ENCODE measurements at places on chromosomes 2 and 18. TPM values are rescaled to one million over a fixed set of nuclear protein-coding genes. Genes with fewer than 3 reads are reported as not detected.
A peak's percentile ranks its signal among the peaks of the same experiment; 100 is the strongest.

OBSL1 gene
- 45.2 TPM for total RNA-seq

LYPD1 gene
- total RNA-seq: not detected

DNA sequence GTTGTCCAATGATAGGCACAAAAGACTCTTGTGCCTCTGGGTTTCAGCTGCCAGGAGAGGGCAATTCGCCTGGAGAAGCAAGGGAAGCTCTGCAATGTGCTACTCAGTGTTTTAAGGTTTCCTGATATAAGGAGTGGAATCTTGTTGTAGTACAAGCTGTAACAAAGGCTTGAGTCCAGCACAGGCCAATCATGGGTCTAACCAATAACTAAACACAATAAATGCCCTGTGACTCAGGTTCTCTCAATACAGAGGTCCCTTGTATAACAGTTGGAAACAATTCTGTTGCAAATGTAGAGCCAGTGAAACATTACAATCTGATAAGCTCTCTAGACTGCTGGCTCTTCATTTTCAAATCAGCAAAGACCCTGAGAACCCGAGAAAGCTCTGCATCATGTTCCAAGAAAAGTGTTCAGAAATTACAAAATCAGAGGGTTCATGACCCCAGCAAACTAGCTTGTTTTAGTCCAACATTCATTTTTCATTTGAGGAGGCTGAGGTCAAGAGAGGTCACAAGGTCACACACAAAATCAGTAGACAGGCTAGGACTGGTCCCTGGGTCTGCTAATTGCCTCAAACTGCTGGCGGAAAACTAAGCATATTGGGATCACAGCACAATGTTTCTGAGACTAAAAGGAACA, 59.0 kb upstream of the DNMT3A start:
- no peak for DNase-seq
- H3K36me3 ChIP-seq: no peaks in the 10 kb centered on the region
- H3K4me3 ChIP-seq: no peak overlapping the region
- H3K27me3 ChIP-seq: no peaks in the 10 kb centered on the region
- H3K27ac ChIP-seq: no peak overlapping the region
- no peaks in the 10 kb centered on the region for H3K4me1 ChIP-seq

- peak overlapping the region; percentile 92 for H3K4me3 ChIP-seq
- peaks cover 32% of the 10 kb centered on the region for H3K4me1 ChIP-seq
- DNase-seq: no peak
Observed at GRCh38 chr18:23503963-23504344, 643 bp downstream of the RMC1 start.

FEV gene
- not detected for total RNA-seq

NOSTRIN gene
- total RNA-seq: 3.1 TPM

IKZF2 gene
- 1.6 TPM for total RNA-seq

RAX gene
- total RNA-seq: not detected

- no peak overlapping the region for H3K27ac ChIP-seq
- no peak for DNase-seq
- no peaks in the 10 kb centered on the region for H3K4me1 ChIP-seq
- no peaks in the 10 kb centered on the region for H3K36me3 ChIP-seq
- H3K27me3 ChIP-seq: no peaks in the 10 kb centered on the region
Observed at GRCh38 chr18:67525328-67526099, 9.0 kb upstream of the DSEL start.

DNA sequence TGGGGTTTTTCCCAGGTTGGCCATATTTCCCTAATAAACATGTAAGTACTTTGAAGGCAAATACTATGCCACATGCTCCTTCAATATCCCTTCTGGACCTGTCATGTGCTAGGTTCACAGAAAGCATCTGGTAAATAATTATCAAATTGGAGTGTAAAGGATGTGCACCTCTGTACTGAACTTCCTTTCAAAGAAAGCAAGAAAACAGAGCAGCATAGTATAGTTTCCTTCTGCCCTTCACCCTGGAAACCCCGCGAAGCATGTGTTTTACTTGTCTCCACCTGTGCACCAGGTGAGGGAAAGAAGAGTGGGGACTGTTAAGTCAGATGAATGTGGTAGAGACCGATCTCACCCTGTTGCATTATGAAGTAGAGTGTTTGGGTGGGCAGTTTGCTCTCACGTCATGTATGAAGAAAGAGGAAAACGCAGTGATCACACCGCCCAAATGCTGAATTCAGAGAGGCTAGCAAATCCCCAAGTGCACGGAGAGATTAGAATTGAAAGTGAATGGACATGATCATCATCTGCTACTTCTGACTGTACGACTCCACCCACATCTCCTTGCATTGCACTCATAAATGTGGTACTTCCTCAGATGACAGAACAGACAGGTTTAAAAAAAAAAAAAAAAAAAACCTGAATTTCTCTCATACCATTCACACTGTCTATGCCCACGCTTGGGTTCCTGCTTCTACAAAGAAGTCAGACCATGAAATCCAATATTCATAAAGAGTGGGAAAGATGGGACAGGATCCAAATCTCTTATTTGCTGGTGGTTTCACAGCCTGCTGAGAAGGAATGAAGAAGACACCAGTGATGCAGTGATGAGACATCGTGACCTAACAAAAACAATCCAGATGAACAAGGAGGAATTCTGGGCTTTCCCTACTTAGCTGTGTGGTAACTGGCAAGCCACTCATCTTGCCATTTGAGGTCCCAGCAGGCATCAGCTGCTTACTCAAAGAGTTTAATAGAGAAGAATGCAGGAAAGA, 448.6 kb downstream of the BCL11A start:
- no peak for DNase-seq
- H3K27ac ChIP-seq: no peak overlapping the region
- H3K27me3 ChIP-seq: no peaks in the 10 kb centered on the region
- H3K4me3 ChIP-seq: no peak overlapping the region
